ENCODE measurements at places on chromosomes 12 and 14.

GRCh38 chr12:120090206-120090605 lies 26.3 kb downstream of the RAB35 start:
- no peak for DNase-seq

DNA sequence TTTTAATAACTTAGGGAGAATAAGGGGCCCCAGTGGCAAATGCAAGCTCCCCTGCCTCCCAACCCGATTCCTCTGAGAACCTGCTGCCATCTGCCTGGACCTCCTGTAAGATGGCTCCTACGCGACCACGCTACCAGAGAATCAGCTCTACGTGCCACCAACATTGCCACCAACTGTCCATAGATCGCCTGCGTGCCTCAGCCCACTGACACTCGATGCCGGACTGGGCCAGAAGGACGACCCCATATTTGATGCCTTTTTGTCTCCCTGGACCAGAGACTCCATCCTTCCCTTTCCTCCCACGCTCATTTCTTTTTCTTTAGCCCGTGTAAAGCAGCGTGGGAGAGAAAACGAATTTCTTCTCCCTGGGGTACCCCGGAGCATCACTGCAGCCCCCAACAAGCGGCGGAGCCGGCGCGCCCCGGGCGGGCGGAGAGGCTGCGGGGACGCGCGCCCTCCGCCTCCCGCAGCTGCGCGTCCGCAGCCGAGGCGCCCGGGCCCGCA lies 565 bp upstream of the KLHL42 start:
- DNase-seq = no peak

GRCh38 chr14:94581127-94581999 lies at the start of gene SERPINA5:
Gene SERPINA5 (plus strand): TSS chr14:94581426. CDS start chr14:94587363, 5,937 bp downstream.
- DNase-seq = no peak

DNA sequence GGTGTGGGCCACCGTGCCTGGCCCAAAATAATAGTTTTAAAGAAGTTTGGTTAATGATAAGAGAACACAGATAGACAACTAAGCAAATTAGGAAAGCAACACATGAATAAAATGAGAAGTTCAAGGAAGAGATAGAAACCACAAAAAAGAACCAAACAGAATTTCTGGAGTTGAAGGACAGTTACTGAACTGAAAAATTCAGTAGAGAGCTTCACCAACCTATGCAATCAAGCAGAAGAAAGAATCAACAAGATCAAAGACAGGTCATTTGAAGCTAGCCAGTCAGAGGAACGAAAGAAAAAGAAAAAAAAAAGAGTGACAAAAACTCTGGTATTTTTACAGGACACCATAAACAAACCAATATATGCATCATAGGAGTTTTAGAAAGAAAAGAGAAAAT lies 15.4 kb upstream of the KRT83 start:
- no peak for DNase-seq

DNA sequence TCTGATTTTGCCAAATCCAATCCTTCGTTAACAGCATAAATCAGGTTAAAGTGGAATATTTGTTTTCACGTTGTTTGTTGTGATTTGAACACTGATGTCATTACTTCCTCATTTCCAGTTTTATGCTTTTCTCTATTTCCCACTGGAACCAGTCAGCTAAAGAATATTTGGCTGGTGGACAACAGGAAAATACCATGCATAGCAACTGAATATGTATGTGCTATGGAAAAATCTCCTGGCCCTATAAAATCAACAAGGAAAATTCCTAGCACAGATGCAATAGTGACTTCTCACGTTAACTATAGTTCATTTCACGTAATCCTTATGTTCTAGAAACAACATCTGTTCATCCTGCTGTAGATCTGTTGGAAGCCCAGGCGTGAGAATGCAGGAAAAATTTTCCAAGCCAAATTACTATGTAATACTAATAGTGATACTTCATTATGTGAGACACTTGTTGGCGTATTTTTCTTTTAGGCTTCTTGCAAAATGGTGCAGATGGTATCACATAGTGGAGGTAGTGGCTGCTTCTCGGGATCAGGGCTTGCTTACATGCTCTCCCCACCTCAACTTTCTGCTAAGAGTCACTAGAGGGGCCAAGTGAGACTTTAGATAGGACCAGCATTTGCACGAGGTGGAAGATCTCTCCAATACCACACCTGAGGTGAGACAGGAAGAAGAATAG lies 86.3 kb upstream of the USP44 start:
- DNase-seq = peak; percentile 84

- no peak for DNase-seq
These were observed 130.6 kb upstream of the BTG1 start for GRCh38 chr12:92276276-92276675.

- no peak for DNase-seq
These were observed 6.2 kb upstream of the TRPV4 start for GRCh38 chr12:109839444-109839843.

DNA sequence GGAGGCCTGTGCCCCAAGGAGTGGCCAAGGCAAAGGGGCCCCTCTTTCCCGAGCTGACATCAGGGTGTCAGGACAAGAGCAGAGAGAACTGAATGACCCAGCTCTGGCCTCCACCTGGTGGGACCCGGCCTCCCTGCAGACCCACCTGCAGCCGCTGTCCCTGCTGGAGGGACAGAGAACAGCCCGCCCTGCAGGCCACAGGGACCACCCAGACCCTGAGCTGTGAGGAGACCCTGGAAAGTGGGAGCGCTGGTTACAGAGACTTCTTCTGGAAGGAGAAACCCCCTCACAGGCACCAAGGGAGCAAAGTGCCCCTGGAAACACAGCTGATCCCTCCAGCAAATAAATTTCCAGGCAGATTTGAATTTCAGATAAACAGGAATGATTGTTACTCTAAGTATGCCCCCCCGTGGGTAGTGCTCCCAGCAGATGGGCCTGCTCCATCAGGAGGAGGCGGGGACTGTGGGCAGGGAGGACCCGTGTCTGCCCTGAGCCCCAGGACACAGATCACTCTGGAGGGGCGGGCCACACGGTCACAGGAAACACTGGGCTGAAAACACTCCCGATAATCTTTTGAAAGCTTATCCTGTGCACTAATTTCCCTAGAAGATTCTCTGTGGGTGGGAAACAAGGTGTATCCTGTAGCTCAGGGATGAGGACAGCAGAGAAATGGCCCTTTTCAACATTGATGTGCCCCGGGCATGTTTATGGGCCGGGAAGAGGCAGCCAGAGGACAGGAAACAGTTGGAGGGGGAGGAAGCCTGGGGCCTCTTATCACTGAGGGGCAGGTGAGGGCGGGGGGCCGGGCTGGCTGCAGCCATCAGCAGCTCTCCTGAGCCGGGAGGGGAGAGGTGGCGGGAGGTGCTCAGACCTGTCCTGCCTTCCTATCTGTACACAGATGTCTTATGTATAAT lies 276.0 kb downstream of the ADGRD1 start:
- no peak for DNase-seq

DNA sequence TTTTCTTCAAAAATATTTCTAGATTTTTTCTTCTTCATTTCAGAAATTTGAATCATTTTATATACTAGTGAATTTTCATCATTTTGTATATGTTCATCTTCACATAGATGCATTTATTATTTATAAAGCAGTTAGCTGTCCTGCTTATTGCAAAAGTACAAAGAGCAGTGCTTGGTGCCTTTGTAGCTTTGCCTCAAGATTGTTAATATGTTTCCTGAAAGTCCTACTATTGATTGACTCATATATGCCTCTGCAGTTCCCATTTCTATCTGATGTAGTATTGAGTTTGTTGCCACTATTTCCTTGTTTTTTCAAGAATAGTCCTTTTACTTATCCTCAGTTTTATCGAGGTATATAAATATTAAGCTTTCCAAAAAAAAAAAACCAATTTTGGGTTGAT lies 89.7 kb downstream of the PDE3A start:
- no peak for DNase-seq

- no peak for DNase-seq
These were observed 10.8 kb downstream of the GAS2L3 start for GRCh38 chr12:100584256-100584655.

DNA sequence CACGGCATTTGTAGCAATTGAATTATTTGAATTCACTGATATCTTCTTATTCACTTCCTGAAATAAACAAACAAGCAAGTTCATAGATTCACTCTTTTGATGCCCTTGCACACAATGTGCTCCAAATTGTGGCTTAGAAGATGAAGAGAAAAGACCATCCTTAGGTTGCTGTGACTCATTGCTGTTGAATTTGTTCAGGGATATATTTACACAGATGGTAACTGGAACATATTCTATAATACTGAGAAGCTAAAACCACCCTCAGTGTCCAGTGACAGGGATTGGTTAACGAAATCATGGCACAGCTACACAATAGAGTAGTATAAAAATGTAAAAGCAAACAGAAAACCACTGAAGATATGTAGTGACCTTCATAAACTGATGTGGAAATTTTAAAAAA lies 3.1 kb downstream of the PRB4 start:
- no peak for DNase-seq

GRCh38 chr14:101001311-101002069 lies 98.0 kb upstream of the RTL1 start:
- peak; percentile 55 for DNase-seq

GRCh38 chr12:56759263-56759908 lies 3.7 kb upstream of the HSD17B6 start:
- no peak for DNase-seq

- no peak for DNase-seq
These were observed 7.3 kb upstream of the TNFAIP2 start for GRCh38 chr14:103115845-103116572.

- no peak for DNase-seq
These were observed 21.6 kb downstream of the GPR132 start for GRCh38 chr14:105043641-105044040.

- no peak for DNase-seq
These were observed 66.7 kb downstream of the AACS start for GRCh38 chr12:125131958-125132357.

DNA sequence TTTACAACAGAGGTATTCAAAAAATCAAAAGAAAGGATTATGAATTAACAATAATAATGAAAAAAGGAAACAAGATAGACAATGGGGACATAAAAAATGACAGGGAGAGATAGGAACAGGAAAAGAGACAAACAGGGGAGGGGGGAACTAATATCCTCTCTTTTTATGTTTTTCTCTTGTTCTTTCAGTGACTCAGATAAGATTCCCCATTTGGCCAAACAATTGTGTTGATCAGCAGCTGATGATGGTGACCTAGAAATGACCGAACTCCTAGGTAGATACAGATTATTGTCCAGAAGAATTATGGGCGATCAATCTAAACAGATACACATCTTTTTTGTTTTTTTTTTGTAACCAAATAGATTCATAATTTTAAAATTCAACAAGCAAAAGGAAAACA lies 1277.2 kb upstream of the FLRT2 start:
- no peak for DNase-seq

GRCh38 chr12:108335349-108336119 lies 3.6 kb downstream of the CMKLR1 start:
- DNase-seq = no peak

DNA sequence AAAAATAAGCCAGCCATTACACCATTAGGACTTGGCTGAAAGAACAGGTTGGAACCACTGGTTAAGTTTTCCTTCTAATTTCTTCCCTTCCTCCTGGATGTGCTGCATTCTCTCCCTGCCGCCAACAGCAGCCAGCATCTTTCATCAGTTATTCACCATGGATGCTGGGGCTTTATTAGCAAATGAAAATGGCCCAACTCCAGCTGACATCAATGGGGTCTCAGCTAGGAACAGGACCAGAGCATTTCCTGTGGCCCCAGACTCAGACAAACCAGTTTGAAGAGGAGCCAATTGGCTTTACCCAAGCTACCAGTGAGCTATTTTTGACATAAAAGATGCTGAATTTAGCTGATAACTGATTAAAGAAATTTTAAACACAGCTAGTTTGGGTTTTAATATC lies 26.0 kb upstream of the TBX5 start:
- no peak for DNase-seq

GRCh38 chr14:74660167-74660566 lies 48.1 kb upstream of the LTBP2 start:
- DNase-seq = no peak

GRCh38 chr14:106578481-106578880 lies 1052.1 kb downstream of the TMEM121 start:
- no peak for DNase-seq

GRCh38 chr12:39835517-39836489 lies 216.2 kb upstream of the ABCD2 start:
- DNase-seq = no peak

DNA sequence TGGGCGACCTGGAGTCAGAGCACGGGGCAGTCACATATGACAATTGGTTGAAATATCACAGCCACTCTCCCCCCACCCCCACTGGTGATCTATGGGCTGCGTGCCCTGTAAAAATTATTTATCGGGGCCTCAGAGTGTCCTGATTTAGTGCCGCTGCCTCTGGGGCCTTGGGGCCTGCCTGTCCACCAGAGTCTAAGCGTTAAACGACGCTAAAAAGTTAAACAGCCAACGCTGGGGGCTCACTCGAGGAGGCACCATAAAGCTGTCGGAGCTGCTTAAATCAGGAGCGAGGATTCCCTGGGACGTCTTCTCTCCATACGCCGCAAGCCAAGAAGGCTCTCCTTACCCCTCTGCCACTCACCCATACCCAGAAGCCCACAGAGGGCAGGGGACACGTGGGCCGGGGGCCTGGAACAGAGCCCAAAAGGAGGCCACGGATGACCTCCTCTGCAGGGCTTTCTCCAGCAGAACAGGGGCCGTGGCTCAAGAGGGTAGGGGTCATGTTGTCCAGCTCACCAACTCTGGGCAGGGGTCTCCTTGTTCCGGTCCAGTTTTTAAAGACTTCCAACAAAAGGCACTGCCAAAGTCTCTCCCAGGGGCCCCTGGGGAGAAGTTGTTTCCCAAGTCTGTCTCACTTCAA lies 42.2 kb downstream of the SMUG1 start:
- DNase-seq = no peak

- no peak for DNase-seq
These were observed 70.1 kb upstream of the PLXNC1 start for GRCh38 chr12:94078138-94078723.

DNA sequence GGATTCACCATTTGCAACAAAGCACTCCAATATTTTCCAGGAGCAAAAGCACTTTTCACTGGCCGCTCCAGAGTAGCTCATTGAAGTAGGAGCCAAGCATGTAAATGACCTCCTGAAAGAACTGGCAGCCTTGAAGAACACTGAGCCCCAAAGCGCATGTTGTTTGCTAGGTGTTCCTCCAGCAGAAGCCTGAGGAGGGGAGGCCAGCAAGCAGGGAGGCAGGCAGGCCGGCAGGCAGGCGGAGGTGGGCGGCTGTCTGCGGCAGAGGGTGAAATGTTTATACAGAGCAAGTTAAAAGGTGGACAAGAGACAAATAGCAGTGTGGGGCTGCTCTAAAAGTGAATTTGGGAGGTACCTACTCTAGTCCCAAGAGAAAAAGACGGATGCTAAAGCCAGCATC lies 439.4 kb downstream of the CCDC91 start:
- DNase-seq = no peak
